ENCODE measurements at places on chromosomes 7 and 10.

- DNase-seq, result no peak
Observed at GRCh38 chr7:112383671-112384417, 66.4 kb upstream of the IFRD1 start.

DNA sequence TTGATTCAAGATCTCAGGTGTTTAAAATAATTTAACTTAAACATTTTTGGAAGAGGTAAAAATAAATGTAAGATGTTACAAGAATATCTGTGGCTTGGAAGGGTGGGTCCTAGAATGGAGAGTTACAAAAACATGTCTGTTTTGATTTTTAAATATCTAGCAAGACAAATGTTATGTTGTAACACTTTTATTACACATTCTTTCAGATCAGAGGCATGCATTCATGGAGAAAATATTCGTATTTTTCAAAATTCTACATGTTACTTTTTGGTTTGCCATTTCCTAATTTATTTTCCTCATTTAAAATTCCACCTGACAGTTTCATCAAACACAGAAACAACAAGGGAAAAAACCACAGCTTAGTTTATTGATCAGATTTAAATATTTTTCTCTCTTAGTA, 10.0 kb downstream of the WBP1L start:
- DNase-seq, result no peak

GRCh38 chr10:130196511-130197487, 60.6 kb downstream of the GLRX3 start:
- DNase-seq, result no peak

DNA sequence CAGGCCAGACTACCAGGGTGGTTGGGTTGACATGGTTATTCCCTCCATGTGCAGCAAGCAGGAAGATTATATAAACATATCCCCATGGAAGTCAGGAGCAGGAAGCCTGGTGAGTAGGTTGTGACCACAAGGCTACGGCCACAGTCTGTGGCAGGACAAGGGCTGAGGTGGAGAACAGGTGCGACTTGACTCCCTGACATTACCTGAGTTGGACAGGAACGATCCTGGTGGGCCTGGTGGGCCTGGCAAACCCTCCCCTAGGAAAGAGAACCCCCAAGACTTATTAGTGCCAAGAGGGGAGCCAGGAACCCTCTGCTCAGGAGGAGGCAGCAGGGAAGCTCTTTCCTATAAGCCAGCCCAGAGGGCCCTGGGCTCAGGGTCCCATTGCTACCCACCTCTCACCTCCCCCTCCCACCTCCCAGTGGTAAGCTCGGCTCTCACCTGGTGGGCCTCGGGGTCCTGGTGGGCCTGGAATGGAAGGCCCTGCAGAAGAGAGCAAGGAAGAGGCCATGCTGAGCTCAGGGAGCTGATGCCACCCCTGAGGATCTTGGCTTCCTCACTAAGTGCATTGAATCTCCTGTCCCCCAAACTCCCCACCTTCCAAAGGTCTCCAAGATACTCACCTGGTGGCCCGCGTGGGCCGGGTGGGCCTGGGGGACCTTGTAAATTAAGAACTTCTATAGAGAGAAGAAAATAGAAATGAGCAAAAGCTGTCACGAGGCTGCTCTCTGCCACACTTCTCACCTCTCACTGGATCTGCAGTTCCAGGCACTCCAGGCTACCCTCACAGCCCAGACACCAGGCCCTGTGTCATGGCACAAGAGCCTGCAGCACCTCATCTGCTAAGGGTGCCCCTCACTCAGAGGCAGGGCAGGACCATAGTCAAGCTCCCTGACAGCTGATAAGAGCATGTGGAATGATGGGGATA, 44.6 kb downstream of the COL17A1 start:
- DNase-seq, result no peak

GRCh38 chr10:131811630-131812403, 89.0 kb upstream of the PPP2R2D start:
- no peak for DNase-seq

GRCh38 chr10:63653747-63654146, 132.5 kb downstream of the REEP3 start:
- no peak for DNase-seq

DNA sequence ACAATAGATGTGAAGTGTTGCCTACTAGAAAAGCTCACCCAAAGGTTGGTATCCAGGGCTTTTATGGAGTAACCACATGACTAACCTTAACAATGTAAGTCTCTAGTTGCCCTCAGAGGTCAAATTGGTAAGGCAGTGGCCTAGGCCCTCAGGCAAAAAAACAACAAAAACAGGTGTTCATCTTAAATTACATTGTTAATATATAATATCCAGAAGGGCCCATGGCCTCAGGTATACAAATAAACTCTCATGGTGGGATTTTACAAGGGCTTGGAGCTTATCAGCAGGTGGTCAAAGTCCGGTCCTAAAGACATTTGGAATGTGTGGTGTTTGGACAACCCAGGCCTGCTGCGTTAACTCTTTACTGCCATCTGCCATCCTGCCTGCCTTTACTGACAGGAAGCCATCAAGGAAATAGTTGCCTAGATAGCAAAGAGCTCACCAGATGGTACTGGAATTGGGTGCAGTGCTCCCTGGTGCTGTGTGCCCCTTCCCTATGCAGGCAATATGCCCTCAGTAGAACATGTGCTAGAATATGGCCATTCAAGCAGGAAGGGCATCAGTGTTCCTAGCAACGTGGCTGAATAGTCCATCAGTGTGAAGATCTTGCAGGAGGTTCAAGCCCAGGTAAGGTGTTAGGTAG, 36.2 kb downstream of the TOMM7 start:
- no peak for DNase-seq

DNA sequence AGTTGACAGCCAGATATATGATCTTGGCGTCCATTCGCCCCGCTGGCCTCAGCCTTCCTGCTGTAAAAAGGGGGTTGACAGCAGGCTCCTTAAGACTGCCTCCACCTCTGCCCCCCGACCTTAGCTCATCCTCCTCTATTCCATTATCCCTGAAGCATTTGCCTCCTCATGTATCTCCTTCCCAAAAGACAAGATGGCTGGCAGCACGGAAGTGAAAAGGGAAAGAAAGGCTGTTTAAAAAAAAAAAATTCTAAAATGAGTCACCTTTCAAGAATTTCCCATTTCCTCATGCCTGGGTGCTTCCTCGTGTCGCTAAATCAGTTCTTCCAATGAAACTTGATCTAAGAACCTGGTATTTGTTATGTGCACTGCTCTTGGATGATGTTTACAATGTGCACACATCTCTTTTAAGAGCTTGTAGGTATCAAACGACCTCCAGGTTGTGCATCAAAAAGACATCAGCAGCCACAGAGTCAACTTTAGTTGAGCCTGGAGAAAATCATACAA, 1.7 kb downstream of the SCRN1 start:
- peak; percentile 86 for DNase-seq

DNA sequence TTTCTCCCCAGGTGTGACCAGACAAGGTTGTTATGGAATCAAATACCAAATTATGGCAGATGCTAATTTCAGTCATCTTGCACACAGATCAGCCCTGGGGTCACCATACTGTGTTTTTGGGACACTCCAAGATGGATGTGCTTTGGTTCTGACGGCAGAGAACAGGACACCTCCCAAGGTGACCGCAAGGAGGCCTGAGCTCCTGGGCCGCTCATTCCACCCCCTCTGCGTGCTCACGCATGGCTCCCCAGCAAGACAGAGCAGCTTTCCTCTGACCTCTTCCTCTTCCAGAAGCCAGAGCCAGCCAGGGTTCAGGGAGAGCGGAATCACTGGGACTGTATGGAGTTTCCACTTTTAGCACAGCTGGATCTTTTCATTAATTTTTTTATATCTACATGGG, 402.8 kb downstream of the DNAJB6 start:
- DNase-seq, result no peak

DNA sequence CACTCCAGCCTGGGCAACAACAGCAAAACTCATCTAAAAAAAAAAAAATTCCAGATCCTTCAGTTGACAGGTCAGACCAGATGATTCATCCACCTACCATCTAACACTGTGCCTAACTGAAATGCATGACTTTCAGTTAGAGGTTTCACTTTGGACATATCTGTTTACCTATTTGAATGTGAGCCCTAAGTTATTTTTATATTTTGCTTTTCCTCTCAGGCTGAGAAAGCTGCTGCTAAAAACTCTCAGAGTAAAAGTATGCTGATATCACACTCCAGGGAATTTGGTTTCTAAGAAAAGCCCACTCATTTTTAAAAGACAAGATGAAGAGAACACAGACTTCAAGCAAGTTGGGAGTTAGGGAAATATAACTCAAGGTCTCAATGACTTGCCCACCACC, 126.0 kb downstream of the SGMS1 start:
- peak; percentile 81 for DNase-seq

GRCh38 chr10:119222537-119222936, 15.2 kb downstream of the GRK5 start:
- no peak for DNase-seq

- no peak for DNase-seq
Observed at GRCh38 chr10:60950300-60950699, 6.3 kb upstream of the RHOBTB1 start.

GRCh38 chr10:133361227-133361626, 3.4 kb upstream of the FUOM start:
- DNase-seq, result no peak

- DNase-seq, result no peak
Observed at GRCh38 chr10:60916025-60916424, 28.0 kb downstream of the RHOBTB1 start.

DNA sequence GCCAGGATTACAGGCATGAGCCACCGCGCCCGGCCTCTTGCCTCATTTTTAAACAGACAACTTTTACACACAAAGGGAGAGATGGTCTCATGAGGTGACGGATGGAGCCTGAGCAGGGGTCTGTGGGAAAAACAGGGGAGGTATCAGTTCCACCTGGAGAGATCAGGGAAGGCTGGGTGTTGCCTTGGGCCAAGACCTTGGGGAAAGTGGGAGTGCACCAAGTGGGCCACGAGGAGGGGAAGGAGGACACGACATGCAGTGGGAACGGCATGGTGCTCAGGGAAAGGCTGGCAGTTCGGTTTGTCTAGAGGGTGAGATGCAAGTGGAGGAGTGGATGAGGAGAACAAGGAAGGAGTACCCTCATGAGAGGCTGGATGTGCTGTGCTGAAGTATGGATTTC, 8.9 kb upstream of the ZNF777 start:
- DNase-seq, result no peak

- DNase-seq, result peak; percentile 20
Observed at GRCh38 chr7:133434246-133434865, 181.5 kb downstream of the EXOC4 start.

DNA sequence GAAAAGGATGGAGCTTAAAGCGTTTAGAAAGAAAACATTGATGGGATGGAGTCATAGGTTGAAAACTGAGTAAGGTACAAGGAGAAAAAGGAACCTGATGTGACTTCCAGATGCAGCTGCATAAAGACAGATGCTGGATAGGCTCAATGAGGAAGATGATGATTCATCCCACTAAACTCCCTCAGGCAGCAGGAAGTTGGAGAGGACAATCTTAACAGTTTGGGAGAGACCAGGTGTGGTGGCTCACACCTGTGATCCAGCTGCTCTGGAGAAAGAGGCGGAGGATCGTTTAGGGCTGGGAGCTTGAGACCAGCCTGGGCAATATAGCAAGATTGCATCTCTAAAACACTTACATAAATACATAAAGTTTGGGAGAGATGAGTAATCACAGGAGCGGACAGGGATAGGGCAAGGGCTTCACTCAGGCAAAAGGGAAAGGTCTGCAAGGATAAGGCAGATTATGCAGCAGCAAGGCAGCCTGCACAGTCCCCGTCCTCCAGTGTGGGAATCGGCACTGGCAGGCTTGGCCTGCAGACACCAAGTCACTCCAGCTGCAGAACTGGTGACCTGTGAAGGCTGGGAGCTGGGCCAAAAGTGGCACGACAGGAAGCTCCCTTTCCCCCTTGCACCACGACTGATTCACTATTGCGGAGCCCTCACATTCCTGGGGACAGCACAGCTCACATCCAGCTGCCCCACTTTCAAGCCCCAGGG, 438.5 kb downstream of the GRID1 start:
- DNase-seq, result no peak

- DNase-seq, result no peak
Observed at GRCh38 chr10:26730552-26730951, 33.1 kb downstream of the PDSS1 start.

- DNase-seq, result no peak
Observed at GRCh38 chr7:76063525-76063924, 15.6 kb downstream of the MDH2 start.

GRCh38 chr7:133510326-133511055, 257.6 kb downstream of the EXOC4 start:
- DNase-seq, result peak; percentile 43

DNA sequence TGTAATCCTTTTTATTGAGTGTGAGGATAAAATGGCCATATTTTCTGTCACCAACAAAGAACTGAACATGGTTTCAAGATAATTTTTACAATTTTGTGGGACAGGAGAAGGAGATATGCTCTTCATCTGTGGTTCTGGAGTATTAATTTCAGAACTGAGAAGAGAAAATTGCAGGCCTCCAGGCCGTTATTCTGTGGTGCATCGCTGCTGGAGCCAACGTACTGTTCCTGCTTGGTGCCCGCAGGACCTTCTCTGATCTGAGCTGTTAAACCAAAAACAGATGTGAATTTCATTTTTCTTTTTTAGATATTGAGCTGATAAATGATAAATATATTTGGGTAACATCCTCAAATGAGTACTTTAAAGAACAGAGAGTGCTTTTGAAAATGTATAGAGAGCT, 63.9 kb downstream of the IKZF1 start:
- DNase-seq, result no peak

GRCh38 chr10:119516381-119517234, 25.9 kb downstream of the RGS10 start:
- DNase-seq, result peak; percentile 38

DNA sequence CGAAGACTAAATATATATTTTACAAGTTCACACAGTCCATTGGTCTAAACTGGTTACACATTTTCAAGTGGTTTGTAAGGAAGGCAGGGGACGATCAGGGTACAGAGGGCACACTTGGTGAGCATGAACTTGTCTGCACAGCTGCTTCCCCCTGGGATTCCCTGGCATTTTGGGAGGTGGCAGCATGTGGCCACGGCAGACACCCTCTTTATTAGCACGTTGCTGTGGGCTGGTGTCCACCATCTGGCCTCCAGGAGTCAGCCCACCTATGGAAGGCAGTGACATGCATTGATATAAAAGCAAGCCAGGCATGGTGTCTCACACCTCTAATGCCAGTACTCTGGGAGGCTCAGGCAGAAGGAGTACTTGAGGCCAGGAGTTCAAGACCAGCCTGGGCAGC, 350.2 kb downstream of the TYW1 start:
- DNase-seq, result no peak

DNA sequence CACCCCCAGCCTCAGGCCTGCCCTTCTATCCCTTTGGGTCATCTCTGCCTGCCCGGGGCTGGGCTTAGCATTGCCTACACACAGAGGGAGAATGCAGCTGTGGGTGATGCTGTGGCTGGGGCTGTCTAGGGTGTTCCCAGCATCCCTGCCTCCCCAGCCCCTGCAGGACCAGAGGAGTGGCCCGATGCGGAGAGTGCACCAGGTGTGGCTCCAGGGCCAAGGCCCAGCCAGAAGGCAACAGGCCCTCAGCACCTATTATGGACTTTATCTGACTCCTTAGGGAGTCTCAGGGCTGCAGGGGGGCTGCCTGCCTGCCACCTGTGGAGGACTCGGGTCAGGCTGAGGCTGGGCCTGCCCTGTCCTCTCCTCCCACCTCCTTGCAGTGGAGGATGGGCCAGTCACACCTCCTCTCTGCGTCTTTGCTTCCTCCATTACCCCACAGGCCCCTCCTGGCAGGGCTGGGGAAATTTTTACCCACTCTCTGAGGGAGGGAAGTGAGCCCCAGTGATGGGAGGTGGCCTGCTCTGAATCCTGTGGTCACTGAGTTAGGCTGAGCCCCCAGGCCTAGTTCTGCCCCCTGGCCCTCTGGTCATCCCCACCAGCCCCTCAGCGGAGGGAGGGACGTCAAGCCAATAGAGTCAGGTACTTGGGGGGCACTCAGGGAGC, 92.9 kb upstream of the PCBD1 start:
- DNase-seq, result no peak

Data from amniotic epithelial cell (primary cell).